ENCODE measurements at places on chromosomes 7 and 10. TPM values are rescaled to one million over a fixed set of nuclear protein-coding genes. Genes with fewer than 3 reads are reported as not detected.

The SPDYE8 gene
- total RNA-seq = not detected

The ADK gene
- 55.0 TPM for total RNA-seq

The DYNC1I1 gene
- not detected for total RNA-seq

The CD36 gene
- not detected for total RNA-seq

The RAB19 gene
- 12.8 TPM for total RNA-seq

The LEP gene
- total RNA-seq = not detected

The LRIT1 gene
- total RNA-seq = not detected

The NPFFR1 gene
- total RNA-seq = not detected

DNA sequence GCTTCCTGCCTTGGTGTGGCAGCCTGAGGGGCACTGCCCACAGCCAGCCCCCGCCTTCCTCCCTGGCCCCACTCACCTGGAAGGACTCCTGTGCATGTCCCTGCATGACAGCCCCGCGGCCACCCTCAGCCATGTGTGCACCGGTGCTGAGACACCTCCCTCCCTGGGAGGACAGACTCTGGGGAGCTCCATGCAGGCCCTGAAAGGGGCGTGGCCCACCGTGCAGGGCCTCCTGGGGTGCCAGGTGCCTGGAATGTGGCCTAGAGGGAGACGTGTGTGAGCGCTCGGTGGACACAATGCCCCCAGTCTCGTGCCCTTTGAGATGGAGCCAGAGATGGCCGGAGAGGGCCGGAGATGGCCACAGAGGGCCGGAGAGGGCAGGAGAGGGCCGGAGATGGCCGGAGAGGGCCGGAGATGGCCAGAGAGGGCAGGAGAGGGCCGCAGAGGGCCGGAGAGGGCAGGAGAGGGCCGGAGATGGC is 59.1 kb upstream of the PPP2R2D start:
- DNase-seq = peak; percentile 3

DNA sequence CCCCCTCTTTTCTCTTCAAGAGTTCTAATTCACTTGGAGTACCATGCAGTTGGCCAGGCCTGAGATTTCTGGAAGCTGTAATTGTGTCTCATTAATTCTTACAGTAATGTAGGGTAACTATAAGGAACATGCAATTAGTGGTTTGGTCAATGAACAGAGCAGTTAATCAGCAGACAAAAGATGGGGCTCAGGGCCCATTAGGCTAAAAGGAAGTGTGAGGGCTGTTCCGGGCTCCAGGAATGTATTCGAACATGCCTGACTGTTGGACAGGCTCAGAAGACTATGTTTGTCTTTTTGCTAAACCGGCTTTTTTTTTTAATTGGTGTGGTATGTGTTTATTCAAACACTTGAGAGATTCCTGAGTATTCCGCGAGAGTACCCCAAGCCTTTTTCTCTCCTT is 42.5 kb upstream of the FZD8 start:
- DNase-seq = no peak

DNA sequence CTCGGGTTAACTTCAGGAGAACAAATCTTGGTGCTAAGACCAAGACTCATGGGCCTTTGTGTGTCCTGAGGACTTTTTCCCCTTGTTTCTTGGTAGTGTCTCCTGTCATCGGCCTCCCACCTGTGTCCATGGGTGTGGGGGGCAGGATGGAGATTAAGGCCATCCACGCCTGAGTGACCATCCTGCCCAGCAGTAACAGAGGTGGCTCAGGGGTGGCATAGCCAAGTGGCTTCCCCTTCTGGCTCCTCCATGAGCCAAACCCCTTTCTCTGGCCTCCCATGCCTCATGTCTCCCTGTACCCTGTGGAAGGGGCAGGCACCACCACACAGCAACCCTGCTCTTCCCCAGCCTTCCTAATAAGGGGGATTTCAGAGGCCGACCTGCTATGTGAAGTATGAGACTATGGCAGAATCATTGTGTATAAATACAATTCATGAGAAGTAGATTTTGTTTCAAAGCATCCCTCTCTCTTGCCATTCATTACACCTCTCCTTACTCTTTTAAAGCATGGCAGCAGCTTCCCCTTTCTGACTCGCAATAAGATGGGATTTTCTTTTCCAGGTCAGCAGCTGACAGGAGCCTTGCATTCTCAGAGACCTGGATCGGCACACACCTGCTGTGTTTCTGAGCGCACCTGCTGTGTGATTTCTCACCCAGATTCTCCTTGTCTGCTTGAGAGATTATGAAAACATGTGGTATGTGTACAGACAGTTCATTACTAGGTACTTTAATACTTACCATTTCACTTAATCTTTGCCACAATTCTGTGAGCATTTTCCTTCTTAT is 102.5 kb downstream of the XPNPEP1 start:
- DNase-seq = no peak

GRCh38 chr7:121793716-121794115 is 79.2 kb upstream of the PTPRZ1 start:
- no peak for DNase-seq

GRCh38 chr7:136446751-136447150 is 421.7 kb upstream of the CHRM2 start:
- no peak for DNase-seq

GRCh38 chr10:43955002-43955596 is 306.4 kb upstream of the ZNF32 start:
- DNase-seq = no peak

DNA sequence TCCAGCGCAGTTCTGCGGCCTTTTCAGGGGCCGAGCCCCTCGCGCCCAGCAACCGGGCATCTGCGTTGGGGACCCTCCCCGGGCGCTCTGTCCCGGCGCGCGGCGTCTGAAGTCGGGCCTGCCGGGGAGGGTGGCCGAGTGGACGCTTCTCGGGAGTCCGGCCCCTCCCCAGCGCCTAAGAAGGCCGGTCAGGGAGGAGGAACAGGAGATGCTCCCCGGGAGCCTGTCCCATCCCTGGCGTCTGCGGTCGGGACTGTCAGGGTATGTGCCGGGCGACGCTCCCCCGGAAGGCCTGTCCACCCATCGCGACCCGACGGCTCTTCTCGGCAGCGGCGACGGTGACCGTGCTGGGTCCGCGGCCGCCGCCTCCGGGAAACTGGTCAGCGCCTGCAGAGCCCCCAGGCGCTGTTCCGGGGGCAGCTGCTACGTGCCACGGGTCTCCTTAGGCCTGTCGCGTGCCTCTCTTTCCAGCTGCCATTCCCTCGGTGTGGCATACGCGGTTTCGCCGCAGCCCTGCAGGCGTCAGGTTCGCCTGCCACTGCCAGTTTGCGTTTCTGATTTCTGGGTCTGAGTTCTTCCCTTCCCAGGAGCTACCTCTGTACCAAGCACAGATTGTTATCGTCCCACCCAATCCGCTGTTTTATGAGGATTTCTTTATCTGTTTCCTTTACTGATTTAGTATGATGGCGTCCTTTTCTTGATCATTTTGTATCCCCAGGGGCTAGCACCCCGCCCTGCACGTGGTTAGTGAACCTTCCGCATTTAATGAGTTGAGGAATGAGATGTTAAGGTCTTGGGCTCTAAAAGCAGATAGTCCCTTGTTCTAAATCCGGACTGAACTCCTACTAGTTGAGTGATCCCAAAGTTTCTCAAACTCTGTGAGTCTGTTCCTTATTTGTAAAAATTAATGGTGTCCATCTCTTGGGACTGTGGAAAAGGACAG is 782 bp downstream of the IFIT5 start:
- DNase-seq = peak; percentile 60

DNA sequence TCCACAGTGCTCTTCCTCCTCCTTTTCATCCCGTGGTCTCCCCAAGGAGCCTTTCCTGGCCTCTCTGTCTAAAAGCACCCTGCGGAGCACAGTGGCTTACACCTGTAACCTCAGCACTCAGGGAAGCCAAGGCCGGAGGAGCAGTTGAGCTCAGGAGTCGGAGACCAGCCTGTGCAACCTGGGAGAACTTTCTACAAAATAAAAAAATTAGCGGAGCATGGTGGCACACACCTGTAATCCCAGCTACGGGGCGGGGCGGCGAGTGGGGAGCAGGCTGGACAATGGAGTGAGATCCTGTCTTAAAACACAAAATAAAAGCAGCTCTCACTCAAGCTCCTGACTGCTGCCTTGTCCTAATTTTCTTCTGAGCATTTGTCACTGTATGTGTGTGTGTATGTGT is 1.4 kb upstream of the COBL start:
- DNase-seq = no peak

GRCh38 chr7:27178366-27178765 is 4.2 kb upstream of the HOXA10 start:
- no peak for DNase-seq

DNA sequence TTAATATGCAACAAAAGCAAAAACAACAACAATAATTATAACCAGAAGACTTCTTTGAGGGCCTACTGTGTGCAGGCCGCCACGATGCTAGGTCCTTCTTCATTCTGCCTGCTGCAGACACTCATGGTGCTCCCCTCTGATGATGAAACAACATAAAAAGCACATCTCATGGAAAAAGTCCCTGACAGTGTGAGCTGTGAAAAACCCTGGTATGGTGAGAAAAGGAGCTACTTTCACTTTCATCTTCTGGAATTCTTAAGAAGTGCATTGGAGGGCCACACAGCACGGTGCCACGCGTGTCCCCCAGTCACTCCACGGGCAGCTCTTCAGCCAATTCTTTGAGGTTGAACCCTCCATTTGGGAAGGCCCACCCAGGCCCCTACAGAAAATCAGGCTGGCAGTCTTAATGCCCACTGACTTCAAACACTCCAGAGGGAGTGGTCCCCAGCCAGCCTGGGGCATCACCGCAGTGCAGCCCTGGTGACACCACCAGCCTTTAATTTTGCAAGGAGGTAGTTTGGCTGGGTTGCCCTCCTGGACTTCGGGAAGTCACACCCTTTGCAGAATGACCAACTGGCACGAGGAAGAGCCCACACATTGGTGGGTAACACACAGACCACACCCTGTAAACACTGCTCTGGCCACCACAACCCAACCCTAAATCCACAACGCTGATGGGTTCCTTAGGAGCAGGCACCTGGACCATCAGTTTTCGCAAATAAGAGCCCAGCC is 7.7 kb downstream of the KCNMA1 start:
- no peak for DNase-seq

DNA sequence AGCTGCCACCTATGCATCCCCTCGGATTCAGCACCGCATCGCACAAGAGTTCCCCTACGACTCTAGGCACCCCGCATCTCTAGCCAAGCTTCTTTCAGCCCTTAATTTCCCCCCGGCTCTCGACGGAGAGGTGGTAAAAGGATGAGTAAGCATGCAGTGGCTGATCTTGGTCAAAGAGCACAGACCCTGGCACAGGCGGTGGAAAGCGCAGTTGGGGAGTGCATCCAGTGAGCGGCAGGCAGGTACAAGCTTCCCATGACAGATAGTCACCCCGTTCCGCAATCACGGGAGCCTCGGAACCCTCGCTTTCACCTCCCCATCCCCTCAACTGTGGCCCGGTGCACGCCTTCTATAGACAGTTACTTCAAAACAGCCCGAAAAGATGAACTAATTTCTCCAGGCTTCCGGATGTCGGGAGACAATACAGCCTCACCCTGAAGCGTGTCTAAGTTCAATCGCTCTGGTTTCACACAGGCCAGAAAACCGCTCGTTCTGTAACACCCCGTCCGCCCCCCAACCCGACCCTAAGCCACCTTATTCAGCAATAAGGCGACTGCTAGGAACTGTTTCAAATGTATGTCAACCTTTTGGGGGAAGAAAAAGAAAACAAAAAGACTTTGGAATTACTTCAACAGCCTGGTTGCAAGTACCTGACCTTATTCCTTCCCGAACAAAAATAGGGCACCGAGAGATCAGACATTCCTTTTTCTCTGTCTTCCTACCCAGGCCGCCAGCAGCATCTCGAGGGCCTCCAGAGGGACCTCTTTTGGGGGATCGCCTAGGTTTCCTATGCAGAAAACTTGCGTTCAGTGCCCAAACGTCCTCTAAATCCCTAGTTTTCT is 1.4 kb downstream of the RHEB start:
- DNase-seq = peak; percentile 84

GRCh38 chr7:98162758-98163157 is 48.5 kb upstream of the BHLHA15 start:
- no peak for DNase-seq

GRCh38 chr7:125834421-125834820 is 904.8 kb upstream of the POT1 start:
- no peak for DNase-seq

- no peak for DNase-seq
Observed at GRCh38 chr10:99843310-99843709, 60.9 kb downstream of the ABCC2 start.

- no peak for DNase-seq
Observed at GRCh38 chr10:68212721-68213352, 19.1 kb downstream of the ATOH7 start.

GRCh38 chr10:125057158-125058001 is 103.0 kb downstream of the CTBP2 start:
- DNase-seq = no peak

GRCh38 chr7:117084286-117084685 is 131.0 kb downstream of the ST7 start:
- no peak for DNase-seq

DNA sequence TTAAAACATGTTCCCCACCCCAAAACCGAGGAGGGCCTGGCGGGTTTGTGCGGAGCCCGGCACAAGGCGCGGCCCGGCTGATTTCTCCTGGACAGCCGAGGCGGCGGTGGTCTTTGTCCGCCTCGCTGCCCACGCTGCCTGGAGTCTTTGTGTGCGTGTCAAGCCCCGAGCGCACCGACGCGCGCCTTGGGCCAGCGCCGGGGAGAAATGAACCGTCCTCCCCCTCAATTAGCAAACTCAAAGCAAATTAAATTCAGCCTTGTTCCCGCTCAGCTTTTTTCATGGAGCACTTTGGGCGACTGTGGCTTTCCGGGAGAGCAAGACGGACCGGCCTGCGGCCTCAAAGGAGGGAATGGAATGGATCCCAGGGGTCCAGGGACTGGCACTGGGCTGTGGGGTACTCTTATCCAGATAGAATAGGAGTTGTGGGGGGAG is 4.1 kb downstream of the EMX2 start:
- DNase-seq = no peak

- DNase-seq = no peak
Observed at GRCh38 chr10:74439213-74439612, 288.2 kb downstream of the ADK start.

- DNase-seq = no peak
Observed at GRCh38 chr10:42962902-42963231, 114.0 kb upstream of the RET start.

GRCh38 chr10:98028168-98028770 is 2.2 kb downstream of the CRTAC1 start:
- peak; percentile 85 for DNase-seq

- DNase-seq = no peak
Observed at GRCh38 chr7:92827464-92828120, 8.8 kb downstream of the CDK6 start.

GRCh38 chr10:98963608-98964007 is 272.0 kb downstream of the HPSE2 start:
- DNase-seq = no peak

- no peak for DNase-seq
Observed at GRCh38 chr10:77138541-77138940, 499.1 kb downstream of the KCNMA1 start.

DNA sequence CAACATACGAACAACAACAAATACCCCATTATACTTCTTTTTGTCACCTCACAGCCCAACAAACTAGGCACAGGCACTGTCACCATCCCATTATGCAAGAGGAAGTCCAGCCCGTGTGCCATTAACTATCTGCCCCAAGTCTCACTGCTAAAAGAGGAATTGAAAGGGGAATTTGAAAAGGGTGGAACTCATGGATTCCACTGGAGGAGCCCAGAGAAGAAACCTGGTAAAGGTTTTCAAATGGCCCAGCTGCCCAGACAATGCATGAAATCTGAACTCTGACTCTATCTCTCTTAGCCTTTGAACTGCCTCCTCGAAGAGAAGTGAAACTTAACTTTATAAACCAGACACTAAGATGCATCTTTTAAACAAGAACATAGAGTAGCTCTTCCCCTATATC is 130.0 kb downstream of the PLXNA4 start:
- DNase-seq = no peak

Data from activated CD4-positive, alpha-beta T cell treated with anti-CD3 and anti-CD28 coated beads for 36 hours (primary cell).